ENCODE measurements at places on chromosomes 5 and 9.

GRCh38 chr5:90955001-90955635 is 396.5 kb downstream of the ADGRV1 start:
- DNase-seq: no peak

GRCh38 chr9:93702261-93702660 is 125.9 kb downstream of the PHF2 start:
- DNase-seq: no peak

GRCh38 chr9:136742591-136743391 is at the start of gene LCN10:
Gene LCN10 (minus strand): TSS chr9:136742940. CDS start chr9:136742903, 37 bp downstream.
- no peak for DNase-seq

DNA sequence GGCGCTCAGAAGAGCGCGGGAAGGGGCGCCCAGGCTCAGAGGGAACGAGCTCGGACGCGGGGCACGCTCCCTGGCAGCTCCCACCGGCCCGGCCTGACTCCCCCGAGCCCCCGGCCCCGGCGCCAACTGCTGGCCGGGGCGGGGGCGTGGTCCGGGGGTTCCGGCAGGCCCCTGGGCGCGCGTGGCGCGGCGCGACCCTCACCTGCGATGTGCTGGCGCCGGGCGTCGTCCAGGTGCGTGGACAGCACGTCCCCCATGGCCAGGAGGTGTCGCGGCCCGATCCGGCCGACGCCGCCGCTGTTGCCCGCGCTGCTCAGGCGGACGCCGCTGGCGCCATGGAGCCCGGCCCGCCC is 43.5 kb upstream of the STXBP1 start:
- DNase-seq: no peak

DNA sequence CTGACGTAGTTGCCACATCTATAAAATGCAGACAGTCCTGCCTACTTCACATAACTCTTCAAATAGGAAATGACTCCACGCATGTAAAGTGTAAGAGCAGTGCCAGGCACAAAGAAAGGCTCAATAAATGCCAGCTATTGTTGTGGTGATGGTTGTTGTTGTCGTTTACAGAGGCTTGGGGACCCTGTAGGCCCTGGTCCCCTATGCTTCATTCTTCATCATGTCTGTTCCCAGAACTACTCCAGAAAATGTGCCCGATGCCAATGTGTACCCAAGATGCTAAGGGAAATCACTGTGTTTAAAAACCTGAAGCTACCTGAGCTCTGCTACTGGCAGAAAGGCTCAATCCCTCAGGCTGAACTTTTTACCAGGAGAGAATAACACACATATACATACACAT is 9.1 kb downstream of the SLIT3 start:
- DNase-seq: no peak

GRCh38 chr5:26942481-26942880 is 95.9 kb downstream of the CDH9 start:
- no peak for DNase-seq

- DNase-seq: no peak
Measured at GRCh38 chr9:88087906-88088305, 50.4 kb downstream of the SPATA31C2 start.

DNA sequence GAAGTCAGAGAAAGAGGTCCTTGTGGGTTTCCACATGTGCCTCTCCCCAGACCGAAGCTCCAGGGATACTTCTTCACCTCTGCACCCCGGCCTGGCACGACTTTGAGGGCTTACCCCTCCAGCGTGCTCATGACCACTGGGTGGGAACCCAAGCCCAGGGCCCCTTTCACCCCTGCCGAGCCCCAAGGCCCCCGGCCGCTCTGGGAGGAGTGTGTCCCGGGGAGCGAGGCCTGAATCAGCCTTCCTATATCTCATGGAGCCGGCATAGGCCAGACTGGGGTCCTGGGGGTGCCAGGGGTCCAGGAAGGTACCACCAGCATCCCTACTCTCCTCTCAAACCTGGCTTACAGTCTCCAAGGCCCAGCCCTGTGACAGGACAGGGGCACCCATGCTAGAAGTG is 17.1 kb downstream of the TERT start:
- DNase-seq: no peak

- no peak for DNase-seq
Measured at GRCh38 chr5:151912360-151912759, 12.3 kb downstream of the GLRA1 start.

- no peak for DNase-seq
Measured at GRCh38 chr9:121322737-121323448, 47.2 kb downstream of the STOM start.

GRCh38 chr9:16337322-16338029 is 533.0 kb downstream of the BNC2 start:
- no peak for DNase-seq

- DNase-seq: no peak
Measured at GRCh38 chr5:158069838-158070237, 210.9 kb upstream of the CLINT1 start.

GRCh38 chr5:32071351-32071944 is 102.7 kb downstream of the GOLPH3 start:
- DNase-seq: no peak

DNA sequence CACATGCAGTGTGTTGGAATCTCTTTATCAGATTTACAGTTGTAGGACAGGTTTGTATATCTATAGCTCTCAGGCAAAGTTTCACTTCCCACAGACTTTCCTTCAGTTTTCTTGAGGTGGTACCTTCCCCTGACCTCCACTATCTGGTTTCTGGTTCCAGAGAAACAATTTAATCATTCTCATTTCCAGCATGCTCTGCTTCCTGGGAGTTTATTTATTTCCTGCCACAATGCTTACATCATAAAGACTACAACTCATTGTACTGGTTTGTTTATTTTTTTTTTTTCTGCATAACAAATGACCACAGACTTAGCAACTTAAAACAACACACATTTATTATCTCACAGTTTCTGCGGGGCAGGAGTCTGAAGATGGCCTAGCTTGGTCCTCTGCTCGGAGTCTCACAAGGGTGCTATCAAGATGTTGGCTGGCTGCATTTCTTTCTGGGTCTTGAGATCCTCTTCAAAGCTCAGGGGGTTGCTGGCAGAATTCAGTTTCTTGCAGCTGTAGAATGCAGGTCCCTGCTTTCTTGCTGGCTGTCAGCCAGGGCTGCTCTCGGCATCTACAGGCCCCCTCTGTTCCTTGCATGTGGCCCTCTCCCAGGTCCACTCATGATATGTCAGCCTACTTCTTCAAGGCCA is 247.7 kb downstream of the ENC1 start:
- no peak for DNase-seq

DNA sequence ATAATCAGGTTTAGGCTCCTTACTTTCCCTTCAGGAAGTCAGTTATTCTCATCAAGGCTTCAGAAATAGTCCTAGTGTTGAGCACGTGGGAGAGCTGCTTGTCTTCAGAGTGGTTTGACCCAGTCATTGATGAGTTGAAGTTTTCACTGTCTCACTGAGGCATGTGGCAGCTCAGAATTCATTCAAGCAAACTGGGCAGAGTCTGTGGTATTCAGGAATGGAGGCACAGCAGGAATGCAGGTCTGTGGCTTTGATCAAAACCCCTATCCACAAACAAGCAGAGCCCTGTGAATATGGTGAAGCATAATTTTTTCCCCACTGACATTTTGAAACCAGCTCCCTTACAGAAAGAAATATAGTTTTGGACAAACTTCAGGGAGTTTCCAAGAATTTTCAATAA is 207.3 kb downstream of the CD180 start:
- DNase-seq: no peak

GRCh38 chr5:2204366-2205184 is 321.9 kb upstream of the IRX4 start:
- DNase-seq: no peak

DNA sequence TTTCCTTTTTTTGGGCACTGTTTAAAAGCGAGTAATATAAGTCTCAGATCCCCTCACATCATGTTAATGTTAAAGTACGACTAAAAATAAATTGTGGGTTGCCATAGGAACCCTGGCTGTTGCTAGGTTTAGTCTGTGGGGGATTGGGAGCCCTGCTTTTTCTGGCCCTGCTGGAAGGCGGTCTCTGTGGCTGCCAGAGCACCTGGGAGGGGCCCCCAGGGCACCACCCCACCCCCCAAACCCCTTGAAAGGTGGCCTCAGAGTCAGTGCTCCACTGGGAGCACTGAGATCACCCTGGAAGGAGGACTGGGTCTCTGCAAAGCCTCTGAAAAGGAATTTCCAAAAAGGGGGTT is 66.2 kb upstream of the NEURL1B start:
- no peak for DNase-seq

GRCh38 chr5:113061846-113062780 is 85.5 kb downstream of the DCP2 start:
- no peak for DNase-seq

GRCh38 chr9:126676102-126676684 is 62.5 kb downstream of the LMX1B start:
- no peak for DNase-seq

DNA sequence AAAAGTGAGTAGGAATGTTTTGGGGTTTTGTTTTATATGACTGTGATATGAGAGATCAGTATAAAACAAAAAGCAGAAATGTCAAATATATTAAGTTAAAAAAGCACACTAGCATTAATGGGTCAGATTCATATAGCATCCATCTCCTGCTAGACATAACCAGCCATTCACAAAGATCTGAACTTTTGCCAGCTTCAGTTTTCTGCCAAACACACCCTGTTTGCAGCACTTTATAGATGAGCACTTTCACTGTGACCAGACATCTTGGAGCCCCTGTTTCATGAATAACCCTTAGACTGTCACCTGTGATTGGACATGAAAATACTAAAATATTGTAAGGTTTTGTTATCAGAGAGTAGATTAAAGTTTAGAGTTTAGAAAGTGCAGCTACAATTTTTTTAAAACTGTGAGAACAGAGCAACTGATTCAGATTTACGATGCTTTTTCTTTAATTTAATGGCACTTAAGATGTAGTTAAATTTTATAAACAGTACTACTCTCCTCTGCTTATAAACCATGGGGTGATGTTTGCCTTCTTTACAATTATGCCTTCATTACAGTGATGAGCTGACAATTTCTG is 142.6 kb downstream of the KCTD16 start:
- no peak for DNase-seq

GRCh38 chr9:96382839-96383164 is 709 bp downstream of the SLC35D2 start:
- no peak for DNase-seq

DNA sequence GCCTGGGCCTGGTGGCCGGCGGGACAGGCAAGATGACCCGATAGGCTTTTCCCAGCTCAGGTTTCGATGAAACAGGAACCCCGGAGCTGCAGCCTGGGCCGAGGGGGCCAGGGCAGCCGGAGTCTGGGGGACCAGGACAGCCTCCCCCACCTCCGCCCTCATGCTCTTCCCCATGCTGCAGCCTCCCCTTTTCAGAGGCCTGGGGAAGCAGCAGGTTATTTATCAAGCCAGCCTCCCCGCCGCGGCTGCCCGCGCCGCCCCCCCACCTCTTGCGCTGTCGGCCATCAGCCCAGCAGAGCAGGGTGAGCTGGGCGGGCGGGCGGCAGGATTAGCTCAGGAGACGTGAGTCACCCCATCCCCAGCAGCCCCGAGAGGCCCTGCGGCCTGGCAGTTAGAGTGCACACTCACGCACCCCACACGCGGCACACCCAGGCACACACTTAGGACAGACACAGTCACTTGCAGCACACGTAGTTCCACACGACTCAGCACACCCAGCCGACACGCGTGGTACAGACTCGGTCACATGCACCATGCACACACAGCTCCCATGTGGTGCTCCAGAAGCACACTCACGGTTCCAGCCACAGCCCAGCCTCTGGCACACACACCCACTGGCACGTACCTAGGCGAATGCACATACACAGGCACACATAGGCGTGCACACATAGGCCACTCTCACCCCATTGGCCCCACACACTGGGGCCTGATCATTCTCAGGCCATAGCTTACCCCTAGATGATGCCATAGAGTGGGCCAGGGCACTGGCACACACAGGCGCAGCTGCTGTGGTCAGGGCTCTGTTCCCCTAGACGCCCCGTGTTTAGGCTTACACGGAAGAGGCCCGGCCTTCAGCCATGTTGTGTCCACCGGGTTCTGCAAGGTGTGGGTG is 13.0 kb downstream of the CXXC5 start:
- no peak for DNase-seq

DNA sequence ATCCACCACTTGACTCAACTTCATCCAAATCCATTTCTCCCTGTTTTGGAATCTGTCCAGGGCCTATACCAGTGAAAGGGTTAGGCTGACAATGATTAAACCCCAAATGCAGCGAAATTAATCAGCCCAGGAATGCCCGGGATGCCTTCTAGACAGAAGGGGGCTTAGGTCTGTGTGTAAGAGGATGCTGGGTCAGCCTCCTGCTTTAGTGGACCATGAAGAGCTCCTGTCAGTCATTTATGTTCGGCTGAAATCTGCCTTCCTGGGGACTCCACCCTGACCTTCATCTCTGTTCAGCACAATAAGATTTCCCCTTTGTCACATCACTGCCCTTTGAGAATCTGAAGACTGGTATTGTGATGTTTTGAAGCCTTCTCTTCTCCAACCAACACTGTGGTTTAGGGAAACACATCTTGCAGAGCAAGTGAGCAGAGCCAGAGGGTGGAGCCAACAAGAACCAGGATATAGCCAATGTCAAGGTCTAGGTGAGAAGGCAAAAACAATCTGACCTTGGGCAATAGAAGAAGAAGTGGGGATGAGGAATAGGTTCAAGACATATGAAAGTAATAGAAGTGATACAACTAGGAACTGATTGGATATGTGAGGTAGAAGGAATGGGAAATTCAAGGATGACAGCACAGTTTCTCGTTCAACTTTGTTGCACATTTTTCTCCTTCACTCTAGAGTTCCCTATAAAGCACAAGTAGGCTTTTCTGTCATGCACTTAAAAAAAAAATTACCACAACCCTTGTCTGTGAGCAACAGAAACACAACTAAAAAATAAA is 234.4 kb downstream of the ARHGAP26 start:
- DNase-seq: no peak

GRCh38 chr9:72476617-72477437 is 44.6 kb upstream of the TMC1 start:
- no peak for DNase-seq

DNA sequence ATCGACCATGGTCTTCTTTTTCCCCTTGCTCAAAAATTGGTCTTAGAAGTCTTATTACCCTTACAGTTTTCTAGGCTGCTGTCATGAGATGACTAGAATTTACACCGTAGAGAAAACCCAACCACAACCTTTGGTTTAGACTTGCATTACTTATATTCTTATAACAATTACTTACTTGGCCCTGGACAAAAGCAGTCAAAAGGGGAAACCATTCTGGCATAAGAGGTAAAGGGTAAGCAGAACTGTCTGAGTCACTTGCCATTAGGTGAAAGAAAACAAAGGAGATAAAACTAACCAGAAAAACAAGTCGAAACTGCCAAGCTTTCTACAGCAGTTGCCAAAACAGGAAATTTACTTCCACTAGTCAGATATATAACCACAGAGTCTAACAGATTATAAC is 17.9 kb downstream of the TMEM245 start:
- DNase-seq: no peak

GRCh38 chr5:93916872-93917271 is 175.5 kb upstream of the POU5F2 start:
- DNase-seq: no peak
